ENCODE measurements at places on chromosomes 1 and 21.

GRCh38 chr21:28177124-28177523 is 815.6 kb downstream of the LTN1 start:
- no peak for DNase-seq

DNA sequence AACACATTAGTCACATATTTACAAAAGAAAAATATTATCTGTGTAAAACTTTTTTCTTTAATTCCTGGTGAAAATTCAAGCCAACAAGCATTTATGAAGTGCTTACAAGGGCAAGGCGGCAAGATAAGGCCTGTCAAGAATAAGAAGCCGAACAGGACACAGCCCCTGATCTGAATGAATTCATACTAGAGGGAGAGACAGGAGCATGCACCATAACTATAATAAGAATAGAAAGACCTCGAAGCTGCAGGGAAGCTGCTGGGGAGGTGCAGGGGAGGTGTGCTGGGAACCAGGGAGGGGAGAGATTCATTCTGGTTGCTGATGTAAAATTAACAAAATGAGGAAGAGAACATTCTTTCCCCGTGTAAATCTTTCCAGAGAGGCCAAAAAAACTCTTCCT is 60.5 kb upstream of the TARDBP start:
- no peak for DNase-seq

GRCh38 chr21:44020551-44020950 is 8.4 kb downstream of the TRAPPC10 start:
- DNase-seq, result no peak

DNA sequence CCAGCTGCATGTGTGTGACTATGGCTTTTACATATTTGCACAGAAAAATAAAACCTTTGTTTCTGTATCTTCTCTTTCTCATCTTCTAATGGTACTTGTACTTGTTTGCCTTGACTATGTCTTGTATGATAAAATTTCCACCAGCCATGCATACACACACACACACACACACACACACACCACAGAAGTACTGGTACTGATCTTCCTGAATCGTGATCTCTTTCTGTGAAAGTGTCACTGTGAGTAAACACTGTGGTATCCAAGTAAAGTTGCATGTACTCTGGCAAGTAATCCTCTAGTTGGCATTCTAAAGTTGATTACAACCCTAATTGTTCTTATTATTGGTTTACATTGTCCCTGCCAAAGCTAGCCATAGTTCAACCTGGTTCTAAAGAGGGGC is 176.7 kb downstream of the CRB1 start:
- DNase-seq, result no peak

GRCh38 chr1:241701483-241702295 is 49.6 kb downstream of the WDR64 start:
- no peak for DNase-seq

DNA sequence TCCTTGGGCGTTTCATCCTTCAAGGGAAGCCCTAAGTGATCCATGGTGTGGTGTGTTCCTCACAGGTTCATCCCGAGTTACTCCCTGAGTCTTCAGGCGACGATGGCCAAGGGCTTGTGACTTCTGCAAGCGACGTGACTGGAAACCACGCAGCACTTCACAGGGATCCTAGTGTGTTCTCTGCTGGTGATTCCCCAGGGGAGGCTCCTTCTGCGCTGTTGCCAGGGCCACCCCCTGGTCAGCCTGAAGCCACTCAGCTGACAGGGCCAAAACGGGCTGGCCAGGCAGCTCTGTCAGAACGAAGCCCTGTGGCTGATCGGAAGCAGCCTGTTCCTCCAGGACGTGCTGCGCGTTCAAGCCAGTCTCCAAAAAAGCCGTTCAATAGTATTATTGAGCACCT is 71.5 kb downstream of the VPS26C start:
- DNase-seq, result no peak

DNA sequence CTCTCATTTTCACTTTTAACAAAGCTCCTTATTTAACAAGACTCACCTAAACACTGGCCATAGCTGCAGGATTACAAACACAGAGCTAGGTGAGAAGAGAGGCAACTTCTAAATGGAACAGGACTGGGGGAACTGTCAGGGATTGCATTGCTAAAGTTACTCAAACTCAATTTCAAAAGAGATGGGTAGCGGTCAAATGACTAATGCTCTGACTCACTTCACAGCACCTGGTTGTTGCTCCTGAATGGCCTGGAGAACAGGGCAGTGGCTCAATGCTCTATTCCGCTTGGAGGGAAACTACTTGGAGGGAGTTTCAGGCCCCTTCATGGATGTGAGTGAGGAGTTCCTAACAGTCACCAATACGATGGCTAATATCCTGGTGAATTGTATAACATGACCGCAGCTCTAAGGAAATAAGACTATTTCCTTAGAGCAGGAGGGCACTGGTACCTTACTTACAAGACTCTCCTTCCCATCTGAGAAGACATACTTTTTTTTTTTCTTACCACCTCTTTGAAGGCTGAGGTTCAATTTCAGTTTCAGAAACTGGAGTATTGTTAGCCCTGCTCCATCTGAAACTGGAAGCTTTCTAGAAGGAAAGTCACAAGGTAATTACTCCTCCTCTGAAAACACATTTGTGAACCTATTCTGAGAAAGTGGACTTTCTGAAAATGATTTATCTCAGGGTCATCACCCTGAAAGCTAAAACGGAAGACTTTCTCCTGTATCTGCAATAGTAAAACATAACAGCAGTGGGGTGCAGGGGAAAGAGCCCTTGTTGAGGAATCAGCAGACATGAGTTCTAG is 9.5 kb downstream of the DPT start:
- no peak for DNase-seq

DNA sequence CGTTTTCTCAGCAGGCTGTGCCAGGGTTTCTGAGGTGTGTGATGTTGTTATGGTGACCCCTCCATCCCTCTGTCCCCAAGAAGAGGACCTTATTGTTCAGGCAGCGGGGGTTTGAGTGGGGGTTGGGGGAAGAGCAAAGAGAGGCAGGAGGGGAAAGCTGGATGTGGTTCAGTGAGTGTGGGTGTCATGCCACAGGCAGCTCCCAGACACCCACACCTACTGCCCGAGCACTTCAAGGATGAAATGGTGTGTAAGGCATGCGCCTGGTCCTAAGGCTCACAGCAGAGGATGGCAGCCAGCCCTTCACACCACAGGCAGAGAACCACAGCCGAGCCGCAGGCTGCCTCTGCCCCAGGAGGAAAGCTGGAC is 49.9 kb upstream of the STUM start:
- no peak for DNase-seq

- DNase-seq, result no peak
Observed at GRCh38 chr1:167722152-167722869, 529 bp downstream of the MPZL1 start.

- no peak for DNase-seq
Observed at GRCh38 chr1:240401731-240402130, 210.2 kb downstream of the GREM2 start.

GRCh38 chr1:62245201-62245600 is 50.6 kb downstream of the L1TD1 start:
- no peak for DNase-seq

DNA sequence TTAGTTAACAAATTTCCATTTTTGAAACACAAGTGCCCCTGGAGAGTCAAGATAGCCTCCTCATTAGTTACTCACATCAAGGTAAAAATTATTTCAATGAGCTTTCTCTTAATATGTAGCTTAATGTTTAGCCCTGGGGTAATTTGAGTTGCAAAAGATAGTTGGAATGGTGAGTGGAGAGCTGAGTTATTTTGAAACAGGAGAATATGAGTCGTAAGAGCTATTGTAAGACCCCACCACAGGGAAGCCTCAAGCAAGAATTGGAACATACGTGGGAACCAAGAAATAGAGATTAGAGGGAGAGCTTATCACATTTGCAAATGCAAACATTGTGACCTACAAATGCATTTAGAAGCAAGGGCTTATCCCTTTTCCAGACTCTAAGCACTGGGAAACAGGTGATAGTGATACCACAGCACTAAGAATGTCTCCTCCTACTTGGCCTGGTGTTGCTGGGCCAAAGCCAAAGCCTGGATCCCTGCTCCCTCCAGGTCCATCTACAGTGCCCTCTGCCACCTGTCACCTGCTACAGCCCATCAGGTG is 635.1 kb downstream of the PTPRC start:
- no peak for DNase-seq

DNA sequence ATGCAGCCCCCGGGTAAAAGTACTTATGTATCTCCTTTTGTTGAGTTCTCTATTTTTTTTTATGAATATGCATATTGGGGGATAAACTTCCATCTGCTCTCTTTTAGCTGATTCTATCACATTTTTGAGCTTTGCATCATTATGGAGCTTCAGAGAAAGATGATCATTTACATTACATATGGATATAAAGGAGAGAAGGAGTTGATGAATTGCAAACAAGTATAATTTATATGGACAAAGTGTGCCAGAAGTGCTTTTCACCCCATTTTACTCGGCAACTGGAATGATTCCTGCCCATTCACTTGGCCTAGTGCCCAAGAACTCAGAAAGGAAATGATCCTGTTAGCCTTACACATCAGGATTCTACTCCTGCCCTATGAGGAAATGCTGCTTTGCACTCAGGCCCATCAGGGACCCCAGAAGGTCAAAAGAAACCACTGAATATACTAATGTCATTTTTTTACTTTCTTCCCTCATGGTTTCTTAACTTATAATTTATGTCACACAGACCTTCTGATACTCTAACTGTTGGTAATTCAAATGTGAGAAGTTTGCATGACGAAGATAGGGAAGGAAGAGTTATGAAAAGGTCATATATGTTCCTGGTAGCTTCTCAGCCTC is 65.6 kb downstream of the SAMSN1 start:
- DNase-seq, result peak; percentile 12

- no peak for DNase-seq
Observed at GRCh38 chr21:38349111-38349746, 92.4 kb downstream of the KCNJ15 start.

DNA sequence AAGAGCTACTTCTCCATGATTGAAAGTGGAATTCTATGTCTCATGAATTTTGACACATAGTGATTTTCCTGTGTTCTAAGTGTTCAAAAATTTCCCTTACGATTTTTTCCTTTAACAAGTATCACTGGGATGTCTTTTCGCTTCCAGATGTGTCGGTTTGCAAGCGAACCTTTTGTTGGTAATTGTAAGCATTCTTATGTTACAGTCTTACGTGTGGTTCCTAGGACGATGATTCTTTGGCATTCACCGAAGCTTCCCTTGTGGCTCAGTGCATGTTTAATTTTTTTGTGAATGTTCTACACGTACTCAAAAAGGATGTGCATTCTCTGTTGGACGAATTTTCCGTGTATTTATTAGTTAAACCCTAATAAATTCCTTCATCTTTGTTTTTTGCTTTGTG is 211.6 kb downstream of the CAMTA1 start:
- no peak for DNase-seq

GRCh38 chr1:228154021-228154669 is 4.4 kb downstream of the GJC2 start:
- no peak for DNase-seq

DNA sequence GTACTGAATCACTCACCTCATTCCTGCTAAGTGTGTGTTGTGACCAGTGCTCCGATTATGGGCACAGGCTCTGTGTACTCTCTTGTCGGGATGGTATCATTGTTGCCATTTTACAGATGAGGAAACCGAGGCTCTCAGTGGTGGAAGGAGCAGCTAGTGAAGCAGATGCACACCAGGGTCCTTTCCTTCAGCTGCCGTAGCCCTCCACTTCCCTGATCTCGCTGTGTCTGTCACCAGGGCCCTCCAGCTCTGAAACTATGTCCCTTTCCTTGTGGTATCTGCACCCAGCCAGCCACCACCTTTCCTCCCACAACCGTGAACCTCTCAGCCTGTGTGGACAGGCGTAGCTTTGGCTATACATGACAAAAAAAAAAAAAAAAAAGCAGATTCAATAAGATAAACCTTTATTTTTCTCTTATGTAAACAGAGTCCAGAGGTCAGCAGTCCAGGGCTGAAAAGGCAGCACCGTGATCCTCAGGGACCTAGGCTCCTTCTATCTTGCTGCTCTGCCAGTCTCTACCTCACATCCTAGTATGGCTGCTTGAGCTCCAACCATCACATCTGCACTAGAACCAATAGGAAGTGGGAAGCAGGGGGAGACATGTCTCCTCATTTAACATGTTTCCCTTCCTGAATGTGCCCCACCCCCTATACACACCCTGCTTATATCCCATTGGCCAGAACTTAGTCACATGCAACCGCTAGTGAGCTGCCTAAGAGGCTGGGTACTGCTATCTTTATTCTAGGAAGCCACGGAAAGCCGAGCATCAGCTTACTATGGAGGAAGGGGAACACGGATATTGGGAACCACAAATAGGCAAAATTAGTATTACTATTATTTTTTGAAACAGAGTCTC is 44.3 kb downstream of the TMEM51 start:
- no peak for DNase-seq

- DNase-seq, result no peak
Observed at GRCh38 chr1:61318319-61319125, 236.2 kb downstream of the NFIA start.

GRCh38 chr1:198199105-198199504 is 42.3 kb downstream of the NEK7 start:
- no peak for DNase-seq

DNA sequence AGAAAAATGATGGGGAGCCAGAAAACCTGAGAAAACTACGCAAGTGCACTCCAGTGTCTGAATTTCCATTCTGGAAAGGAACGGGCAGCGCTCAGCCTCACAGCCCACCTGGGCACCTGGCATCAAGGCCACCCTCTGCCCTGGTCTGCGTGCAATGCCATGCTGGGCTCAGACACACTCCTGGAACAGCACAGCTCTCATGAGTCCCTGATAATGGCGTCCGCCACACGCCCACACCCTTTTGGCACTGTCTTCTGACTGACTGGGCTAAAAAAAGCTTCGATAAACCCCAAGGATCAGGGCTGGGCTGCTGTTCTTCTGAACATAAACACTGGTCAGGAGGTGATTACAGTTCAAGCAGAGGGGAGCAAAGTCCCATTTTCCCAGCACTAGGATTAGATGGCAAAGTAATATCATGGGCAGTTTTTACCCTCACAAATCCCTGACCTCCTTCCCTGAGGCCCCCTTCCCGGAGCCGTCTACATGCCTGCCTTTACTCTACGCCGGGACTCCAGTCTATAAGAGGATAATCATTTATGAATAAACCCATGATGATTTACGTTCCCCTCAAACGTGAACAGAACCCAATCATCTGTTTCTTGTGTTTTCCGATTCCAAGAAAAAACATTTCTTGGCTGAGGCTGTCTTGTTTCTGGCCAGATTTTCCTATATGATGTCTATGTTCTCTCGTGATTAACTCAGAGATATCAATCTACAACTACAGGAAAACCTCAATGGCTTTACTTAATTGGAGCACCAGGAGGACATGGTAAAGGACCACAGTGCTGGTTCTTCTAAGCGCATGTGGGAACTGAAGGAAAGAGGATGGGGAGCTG is 22.6 kb downstream of the RCAN1 start:
- DNase-seq, result no peak

All from GF-D8 (cell line).